ENCODE measurements at places on chromosomes 5 and 9.

GRCh38 chr9:87498046-87498810 lies 561 bp downstream of the DAPK1 start:
- no peak for DNase-seq

GRCh38 chr9:132327537-132327936 lies 27.2 kb downstream of the SETX start:
- DNase-seq, result no peak

- no peak for DNase-seq
Observed at GRCh38 chr5:180259260-180259611, 32.6 kb downstream of the MAPK9 start.

- DNase-seq, result no peak
Observed at GRCh38 chr5:74122175-74122574, 496.2 kb downstream of the ARHGEF28 start.

- no peak for DNase-seq
Observed at GRCh38 chr9:79962836-79963235, 391.1 kb downstream of the TLE4 start.

DNA sequence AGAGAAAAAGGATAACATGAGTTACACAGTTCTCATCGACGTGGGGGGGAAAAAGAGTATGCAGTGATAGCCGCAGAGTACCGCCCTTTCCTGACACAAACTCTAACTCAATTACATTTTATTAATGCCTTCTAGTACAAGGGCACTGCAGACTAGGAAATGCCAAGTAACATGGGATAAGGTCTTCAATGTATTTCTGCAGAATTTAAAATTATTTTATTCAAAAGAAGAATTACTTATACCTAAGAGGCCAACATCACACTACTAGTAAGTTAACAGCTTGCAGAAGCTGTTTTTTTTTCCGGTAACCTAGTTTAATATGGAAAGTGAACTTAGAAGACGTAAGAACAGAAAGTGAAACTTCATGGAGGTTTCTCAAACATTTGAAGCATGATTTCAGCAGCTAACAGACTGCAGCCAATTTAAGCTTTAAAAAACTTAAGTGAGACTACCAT lies 3.9 kb downstream of the SETX start:
- no peak for DNase-seq

GRCh38 chr5:109327570-109327969 lies 82.2 kb downstream of the PJA2 start:
- DNase-seq, result no peak

DNA sequence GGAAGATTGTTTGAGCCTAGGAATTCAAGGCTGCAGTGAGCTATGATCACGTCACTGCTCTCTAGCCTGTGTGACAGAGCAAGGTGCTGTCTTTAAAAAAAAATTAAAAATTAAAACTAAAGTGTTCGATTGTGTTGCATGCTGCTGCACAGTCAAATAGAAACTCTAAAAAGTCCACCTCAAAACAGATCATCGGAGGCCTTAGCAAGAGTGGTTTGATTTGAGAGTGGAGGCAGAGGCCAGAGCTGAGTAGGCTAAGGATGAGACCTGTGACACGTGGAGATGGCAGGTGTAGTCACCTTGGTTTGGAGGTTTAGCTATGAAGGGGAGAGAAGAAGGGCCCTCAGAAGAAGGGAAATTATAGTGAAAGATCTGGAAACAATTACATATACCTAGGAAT lies 2.8 kb upstream of the PTPDC1 start:
- no peak for DNase-seq

DNA sequence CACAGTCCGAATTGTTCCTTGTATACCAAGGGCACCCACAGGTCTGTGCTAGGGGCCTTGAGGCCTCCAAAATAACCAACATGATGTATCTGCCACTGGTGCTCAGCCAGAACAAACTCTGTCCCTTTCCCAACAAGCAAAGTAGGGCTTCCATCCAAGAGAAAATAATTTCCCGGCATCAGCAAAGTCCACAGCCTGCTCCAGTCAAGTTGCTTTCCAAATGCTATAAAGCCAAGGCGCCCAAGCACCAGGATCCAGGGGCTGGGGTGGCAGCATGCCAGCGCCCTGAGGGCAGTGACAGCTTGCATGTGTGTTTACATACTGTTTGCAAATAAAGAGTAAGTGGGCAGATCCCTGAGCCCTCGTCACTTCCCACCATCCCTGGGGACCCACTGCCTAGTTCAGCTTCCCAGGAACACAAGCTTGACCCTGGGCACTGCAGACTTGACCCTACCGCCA lies 155.9 kb downstream of the ERCC6L2 start:
- no peak for DNase-seq

- no peak for DNase-seq
Observed at GRCh38 chr9:13478160-13478559, 198.7 kb upstream of the MPDZ start.

DNA sequence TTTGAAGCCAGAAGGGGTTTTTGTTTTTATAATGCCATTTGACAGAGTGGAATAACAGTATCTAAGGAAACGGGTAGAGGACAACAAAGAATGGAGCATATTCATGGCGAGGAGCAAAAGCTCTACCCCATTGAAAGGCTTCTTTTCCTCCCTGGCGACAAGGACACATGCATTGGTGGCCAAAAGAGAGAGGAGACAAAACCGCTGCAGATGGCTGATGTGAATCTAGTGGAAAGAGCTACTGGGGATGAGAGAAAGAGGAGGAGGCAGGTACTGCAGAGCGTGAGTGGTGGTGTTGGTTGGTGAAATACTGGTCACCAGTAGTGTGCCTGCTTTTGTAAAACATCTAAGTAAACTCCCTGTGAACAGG lies 491 bp downstream of the APC start:
- DNase-seq, result peak; percentile 21

GRCh38 chr5:173778152-173778782 lies 109.9 kb upstream of the CPEB4 start:
- DNase-seq, result no peak

DNA sequence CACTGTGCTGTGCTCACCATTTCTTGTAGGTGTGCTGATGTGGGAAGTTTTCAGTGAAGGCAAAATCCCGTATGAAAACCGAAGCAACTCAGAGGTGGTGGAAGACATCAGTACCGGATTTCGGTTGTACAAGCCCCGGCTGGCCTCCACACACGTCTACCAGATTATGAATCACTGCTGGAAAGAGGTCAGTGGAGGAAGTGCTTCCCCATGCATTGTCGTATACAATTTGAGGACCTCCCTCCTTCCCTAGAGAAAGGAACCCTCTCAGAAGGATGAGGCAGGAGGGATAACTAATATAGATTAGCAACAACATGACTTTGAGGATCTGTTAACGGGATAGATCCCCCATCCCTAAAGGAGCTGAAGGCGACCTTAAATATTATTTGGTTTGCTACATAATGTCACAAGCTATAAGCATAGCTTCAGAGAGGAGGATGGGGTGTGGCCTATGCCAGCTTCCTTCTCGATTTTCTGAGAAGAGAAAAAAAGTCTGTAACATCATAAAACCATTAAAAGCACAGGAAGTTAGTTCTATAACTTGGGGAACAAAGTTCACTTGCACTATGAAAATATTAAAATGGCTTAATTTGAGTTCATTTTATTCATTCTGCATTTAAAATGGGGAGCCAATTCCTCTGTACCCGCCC lies 17.0 kb upstream of the CYFIP2 start:
- no peak for DNase-seq

DNA sequence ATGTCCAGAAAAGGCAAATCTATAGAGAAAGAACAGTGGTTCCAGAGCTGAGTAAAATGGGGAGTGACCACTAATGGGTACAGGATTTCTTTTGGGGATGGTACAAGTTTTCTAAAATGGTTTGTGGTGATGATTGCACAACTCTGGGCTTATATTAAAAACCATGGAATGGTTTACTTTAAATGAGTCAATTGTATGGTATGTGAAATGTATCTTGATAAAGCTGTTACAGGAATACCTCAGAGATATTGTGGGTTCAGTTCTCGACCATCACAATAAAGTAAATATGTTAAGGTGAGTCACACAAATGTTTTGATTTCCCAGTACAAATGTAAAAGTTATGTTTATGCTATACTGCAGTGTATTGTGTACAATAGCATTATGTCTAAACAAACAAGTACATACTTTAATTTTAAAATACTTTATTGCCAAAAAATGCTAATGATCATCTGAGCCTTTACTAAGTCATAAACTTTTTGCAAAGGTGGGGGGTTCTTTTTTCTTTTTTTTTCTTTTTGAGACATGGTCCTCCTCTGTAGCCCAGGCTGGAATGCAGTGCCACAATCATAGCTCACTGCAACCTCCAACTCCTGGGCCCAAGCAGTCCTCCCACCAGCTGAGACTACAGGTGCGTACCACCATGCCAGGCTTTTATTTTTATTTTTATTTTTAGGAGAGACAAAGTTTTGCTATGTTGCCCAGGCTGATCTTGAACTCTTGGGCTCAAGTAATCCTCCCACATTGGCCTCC lies 65.9 kb downstream of the SHOC1 start:
- DNase-seq, result peak; percentile 64

DNA sequence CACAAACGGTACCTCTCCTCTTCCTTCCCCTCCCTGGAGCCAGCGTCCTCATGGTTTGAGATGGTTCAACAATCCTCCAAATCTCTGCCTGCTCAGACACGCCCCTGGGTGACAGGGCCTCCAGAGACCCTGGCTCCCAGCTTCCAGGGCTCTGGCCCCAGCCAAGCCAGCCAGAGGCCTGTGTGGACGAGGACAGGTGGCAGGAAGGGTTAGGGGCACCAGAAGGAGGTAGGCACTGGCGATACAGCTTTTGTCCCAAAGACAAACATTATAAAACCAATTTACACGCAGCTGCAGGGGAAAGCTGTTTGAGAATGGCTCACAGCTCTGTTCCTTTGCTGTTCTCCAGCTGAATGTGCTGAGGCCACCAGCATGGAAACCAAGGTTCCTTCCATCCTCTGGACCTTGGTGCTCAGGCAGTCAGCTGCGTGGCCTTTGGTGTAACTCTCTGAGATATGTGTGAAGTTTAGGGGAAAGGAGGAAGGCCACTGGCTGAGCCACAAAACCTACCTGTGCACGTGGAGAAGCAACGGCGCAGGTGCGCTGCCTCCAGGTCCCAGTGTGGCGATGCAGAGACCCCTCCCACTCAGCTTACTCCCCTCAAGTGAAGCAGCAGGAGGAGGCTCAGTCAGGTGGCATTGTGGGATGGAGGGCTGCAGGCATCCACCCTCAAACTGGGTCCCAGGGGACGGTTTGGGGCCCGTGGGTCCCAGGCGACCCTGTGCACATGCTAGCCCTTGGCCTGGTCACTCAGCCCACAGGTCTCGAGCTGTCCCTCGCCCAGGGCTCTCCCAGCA lies 4.3 kb upstream of the QRFP start:
- no peak for DNase-seq

- DNase-seq, result no peak
Observed at GRCh38 chr9:85077944-85078343, 408.4 kb downstream of the NTRK2 start.

GRCh38 chr5:80468131-80468530 lies 19.8 kb upstream of the FAM151B start:
- no peak for DNase-seq

DNA sequence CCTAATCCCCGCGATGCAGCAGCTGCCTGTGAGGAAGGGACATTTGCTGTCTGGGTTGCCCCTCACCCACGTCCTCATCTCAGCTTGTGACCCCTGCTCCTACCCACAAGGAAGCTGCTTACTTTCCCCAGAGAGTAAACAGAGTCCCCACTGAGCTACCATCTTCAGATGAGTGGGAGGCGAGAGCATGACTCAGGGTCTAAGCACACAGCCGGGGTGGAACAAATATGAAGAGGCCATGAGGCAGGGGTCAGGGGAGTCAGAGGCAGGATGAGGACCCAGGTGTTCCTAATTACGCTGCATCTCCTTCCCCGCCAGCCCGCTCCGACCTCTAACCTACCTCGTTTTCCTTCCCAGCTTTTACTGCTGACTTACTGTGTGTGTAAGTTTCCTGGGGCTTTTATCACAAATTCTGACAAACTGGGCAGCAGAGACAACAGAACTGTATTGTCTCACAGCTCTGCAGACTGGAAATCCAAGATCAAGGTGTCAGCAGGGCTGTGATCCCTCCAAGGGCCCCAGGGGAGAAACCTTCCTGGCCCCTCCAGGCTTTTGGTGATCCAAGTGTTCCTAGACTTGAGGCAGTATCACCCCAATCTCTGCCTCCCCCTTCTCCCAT lies 94.0 kb upstream of the DNAH5 start:
- DNase-seq, result peak; percentile 92

DNA sequence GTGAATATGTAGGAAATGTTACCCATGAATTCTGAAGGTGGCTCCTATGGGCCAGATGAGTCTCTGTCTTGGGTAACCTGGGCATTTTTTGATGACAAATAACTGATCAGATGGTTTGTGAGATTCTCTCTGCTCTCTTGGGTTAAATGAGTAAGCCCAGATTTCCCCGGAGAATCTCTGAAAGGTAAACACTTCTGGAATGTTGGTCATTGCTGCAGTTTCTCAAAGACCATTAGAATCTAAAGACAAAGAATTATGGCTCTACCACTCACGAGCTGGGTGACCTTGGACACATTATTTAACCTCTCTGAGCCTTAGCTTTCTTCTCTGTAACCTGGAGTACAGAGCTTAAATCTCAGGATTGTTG lies 191.2 kb downstream of the DAB2IP start:
- peak; percentile 61 for DNase-seq

DNA sequence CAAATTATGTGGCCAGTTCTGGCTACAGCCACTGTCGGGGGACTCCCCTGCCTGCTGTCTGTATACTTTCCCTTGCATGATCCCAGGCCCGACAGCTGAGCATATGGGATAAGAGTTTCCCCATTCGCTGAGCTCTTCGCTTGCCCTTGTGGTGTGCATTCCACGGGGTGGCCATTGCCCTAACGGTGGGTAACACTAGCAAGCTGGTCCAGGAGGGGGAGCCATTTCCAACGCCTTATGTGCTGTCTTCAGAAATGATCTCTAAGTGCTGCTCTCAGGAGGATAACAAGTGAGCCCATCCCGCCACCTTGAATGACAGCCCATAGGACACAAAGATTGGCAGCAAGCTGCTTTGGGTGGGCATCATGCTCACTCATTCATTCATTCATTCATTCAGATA lies 190.9 kb downstream of the FSTL4 start:
- DNase-seq, result peak; percentile 25

DNA sequence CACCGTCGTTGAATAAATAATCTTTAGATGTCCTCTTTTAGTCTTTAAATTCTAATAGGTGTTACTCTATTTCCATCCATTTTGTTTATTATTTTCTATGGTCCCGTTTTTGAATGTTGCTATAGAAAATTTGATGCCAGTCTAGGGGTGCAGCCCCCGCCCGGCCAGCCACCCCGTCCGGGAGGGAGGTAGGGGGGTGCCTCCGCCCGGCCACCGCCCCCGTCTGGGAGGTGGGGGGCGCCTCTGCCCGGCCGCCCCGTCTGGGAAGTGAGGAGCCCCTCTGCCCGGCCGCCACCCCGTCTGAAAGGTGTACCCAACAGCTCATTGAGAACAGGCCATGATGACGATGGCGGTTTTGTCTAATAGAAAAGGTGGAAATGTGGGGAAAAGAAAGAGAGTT lies 2372.2 kb upstream of the WWC1 start:
- DNase-seq, result no peak
